ENCODE measurements at places on chromosomes 5 and 9. TPM values are rescaled to one million over a fixed set of nuclear protein-coding genes. Genes with fewer than 3 reads are reported as not detected.
A peak's percentile ranks its signal among the peaks of the same experiment; 100 is the strongest.

The OR1J2 gene
- total RNA-seq, result not detected

The ITK gene
- not detected for total RNA-seq

DNA sequence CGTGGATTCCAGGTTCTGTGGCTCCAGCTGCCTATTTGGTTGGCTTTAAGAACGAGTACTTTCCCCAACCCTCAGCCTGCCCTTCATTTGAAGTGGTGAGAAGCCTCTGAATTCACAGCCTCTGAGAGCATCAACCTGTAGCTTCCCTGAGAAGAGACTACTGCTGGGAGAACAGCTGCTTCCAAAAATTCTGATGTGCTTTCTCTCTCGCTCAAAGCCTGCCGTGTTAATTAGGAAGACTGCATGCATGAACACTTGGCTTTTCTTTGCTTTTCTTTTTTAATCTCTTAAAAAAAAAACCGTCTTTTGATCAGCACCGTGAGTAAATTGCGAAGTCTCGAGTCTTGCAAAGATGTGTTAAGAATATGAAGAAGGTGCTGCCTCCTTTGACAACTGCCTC lies 153.4 kb upstream of the MAP1B start:
- DNase-seq, result no peak
- no peak overlapping the region for H3K27ac ChIP-seq

GRCh38 chr9:70484232-70485130 lies 70.0 kb upstream of the KLF9 start:
- no peaks in the 10 kb centered on the region for H3K36me3 ChIP-seq
- H3K4me3 ChIP-seq, result no peak overlapping the region
- peak; percentile 43 for DNase-seq
- H3K27ac ChIP-seq, result no peak overlapping the region
- H3K4me1 ChIP-seq, result peaks cover 19% of the 10 kb centered on the region
- H3K27me3 ChIP-seq, result no peaks in the 10 kb centered on the region

GRCh38 chr5:43315263-43315662 lies 2.1 kb upstream of the HMGCS1 start:
- peaks cover 16% of the 10 kb centered on the region for H3K4me1 ChIP-seq
- no peaks in the 10 kb centered on the region for H3K36me3 ChIP-seq
- no peaks in the 10 kb centered on the region for H3K27me3 ChIP-seq
- no peak for DNase-seq
- H3K27ac ChIP-seq, result no peak overlapping the region
- H3K4me3 ChIP-seq, result no peak overlapping the region

GRCh38 chr5:142016556-142016955 lies 3.7 kb upstream of the GNPDA1 start:
- H3K27ac ChIP-seq, result no peak overlapping the region
- no peak for DNase-seq
- H3K4me1 ChIP-seq, result peaks cover 36% of the 10 kb centered on the region

Data from SJSA1 (cell line).